ENCODE measurements at places on chromosomes 6 and 20.

- DNase-seq = no peak
Observed at GRCh38 chr6:32329141-32329540, 42.6 kb downstream of the TSBP1 start.

GRCh38 chr6:108277831-108278230 is 17.0 kb upstream of the SNX3 start:
- DNase-seq = no peak

- no peak for DNase-seq
Observed at GRCh38 chr6:132812756-132813172, 1.6 kb upstream of the RPS12 start.

- no peak for DNase-seq
Observed at GRCh38 chr6:154318721-154319120, 37.9 kb downstream of the IPCEF1 start.

GRCh38 chr20:57399587-57400155 is 8.5 kb downstream of the RBM38 start:
- DNase-seq = no peak

- no peak for DNase-seq
Observed at GRCh38 chr6:128367437-128367836, 153.0 kb downstream of the PTPRK start.

DNA sequence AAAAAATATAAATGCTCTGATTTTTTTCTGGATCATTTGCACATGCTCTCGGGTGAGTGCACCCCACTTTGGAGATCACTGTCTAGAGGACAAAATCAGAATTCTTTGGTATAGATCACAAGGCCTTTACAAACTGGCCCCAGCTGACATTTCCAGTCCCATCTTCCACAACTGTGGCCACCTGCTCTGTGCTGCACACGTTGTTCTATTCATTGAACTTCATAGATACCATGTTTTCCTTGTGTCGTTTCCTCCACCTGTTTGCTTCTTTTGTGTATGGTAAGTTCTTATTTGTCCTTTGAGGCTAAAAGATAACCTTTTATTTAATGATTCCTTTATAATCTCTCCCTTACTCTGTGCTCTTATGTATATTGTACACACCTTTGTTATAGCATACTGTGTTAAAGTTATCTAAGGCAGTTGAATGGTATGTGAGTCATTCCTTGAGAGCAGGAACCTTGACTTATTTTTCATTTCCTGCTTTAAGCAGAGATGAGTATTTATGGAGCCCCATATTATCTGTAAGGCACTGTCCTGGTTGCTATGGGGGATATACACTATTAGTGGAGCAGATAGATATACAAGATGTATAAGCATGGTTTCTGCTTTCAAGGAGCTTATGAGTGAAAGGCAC is 12.0 kb upstream of the SLC17A5 start:
- DNase-seq = no peak

DNA sequence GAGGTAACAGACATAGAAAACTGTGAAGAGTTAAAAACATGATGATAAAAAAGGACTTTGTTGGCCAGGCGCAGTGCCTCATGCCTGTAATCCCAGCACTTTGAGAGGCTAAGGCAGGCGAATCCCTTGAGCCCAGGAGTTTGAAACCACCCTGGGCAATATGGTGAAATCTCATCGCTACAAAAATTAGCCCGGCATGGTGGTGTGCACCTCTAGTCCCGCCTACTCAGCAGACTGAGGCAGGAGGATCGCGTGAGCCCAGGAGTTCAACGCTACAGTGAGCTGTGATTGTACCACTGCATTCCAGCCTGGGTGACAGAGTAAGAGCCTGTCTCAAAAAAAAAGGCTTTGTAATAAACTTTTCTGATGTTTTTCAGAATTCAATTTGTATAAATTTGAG is 60.1 kb downstream of the GFOD1 start:
- no peak for DNase-seq

DNA sequence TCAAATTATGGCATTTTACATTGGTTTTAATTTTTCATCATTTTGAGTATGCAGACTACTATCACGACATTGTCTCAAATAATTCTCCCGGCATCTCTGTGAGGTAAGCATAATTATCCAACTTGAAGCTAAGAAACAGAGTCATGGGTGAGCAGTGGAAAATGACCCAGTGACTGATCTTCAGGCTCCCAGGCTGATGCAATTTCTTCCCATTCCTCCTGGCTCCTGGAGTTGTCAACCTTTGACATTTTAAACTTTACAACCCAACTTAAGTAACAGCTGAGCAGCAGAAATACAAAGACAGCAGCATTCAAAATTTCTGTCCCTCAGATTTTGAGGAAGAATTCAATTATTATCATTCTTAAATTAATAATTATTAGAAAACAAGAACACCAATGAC is 13.7 kb upstream of the LAMA4 start:
- DNase-seq = no peak

DNA sequence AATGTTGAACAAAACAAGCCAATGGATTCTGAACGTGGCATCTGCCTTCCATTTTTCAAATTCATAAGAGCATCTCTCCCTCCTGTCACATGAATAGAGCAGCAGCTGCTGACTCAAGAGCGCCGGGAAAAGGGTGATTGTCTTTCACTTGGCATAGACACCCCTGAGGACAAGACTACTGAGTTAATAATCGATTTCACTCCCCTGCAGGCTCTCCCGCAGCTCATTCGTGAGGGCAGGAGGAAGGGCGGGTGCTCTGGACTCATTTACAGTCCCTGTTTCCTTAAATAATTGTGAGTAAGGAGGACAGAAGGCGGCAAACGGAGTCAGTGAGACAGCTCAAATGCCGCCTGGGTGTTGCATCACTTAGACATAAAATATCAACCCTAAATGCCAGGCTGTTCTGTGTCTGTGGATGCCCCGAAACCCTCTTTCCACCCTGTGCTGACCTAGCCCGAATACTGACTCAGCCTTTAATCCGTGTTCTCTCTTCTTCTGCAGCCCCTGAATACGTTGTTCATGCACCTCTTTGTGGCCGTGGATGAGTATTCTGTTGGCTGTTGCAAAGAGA is 21.6 kb downstream of the CFAP61 start:
- no peak for DNase-seq

- DNase-seq = no peak
Observed at GRCh38 chr6:126983779-126984178, 134.7 kb upstream of the RSPO3 start.

DNA sequence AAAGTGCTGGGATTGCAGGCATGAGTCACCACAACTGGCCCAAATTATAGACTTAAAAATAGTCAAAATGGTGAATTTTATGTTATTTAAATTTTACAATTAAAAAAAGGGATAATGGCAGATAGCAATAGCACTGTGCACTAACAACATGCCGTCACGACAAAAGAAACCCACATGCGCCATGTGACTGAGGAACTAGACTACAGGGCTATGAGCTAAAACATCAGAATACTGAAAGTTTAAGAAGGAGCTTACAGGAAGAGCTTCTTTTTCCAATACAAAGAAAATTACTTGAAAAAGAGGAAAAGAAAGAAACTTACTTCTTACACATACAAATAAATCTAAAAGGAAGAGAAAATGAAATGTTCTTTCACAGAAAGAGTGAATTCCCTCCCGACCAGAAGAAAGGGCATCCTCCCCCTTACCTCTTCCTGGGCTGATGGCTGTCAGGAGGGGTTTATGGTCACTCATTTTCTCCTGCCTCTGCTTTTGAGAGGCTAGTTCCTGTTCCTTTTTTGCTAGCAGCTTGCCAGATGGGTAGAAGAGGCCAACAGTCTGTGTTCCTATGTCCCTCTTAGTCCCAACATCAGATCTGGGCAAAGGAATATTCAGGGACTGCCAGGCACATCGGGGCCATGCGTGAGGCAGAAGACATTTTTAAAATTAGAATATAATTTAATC is 54.5 kb downstream of the DZANK1 start:
- DNase-seq = no peak

DNA sequence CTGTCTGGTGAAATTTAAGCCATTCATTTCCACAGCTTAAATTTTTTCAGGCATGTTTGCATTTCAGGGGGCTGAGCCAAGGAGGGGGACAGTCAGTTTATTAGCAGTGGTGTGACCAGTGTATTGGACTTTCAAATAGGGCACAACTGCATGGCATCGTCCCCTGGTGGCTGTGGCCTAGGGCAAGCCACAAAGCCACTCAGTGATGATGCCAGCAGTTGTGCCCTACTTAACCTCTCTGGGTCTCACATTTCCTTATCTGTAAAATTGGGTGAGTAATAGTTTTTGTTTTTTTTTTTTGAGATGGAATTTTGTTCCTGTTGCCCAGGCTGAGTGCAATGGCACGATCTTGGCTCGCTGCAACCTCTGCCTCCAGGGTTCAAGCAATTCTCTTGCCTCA is 48.0 kb downstream of the CDC5L start:
- no peak for DNase-seq

DNA sequence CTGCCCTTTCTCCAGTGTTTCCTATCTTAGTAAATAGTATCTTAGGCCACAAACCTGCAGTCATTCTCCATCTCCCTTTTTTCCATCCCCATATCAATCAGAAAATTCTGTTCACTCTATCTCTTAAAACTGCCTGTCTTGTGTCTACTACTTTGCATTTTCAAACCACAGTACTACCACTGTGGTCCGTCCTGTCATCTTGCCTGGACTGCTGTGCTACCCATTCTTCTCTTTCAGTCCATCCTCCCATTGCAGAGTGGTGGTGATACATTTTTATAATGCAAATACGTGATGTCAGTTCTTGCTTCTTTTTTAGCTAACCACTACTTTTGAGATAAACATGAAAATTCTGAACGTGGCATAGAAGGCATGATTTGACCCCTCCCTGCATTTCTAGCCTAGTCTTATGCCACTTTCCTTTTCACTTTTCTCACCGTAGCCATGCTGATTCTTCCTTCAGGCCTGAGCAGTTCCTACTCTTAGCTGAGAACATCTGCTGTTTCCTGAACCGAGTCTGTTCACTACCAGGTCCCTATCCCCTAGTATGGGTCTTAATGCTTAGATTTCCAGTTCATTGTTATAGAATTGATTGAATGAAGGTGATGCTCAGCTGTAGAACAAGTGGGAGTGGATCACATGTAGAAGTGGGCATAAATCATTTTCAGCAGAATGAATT is 13.8 kb downstream of the TBPL1 start:
- DNase-seq = no peak

GRCh38 chr6:170366248-170366960 is 59.8 kb downstream of the FAM120B start:
- no peak for DNase-seq

DNA sequence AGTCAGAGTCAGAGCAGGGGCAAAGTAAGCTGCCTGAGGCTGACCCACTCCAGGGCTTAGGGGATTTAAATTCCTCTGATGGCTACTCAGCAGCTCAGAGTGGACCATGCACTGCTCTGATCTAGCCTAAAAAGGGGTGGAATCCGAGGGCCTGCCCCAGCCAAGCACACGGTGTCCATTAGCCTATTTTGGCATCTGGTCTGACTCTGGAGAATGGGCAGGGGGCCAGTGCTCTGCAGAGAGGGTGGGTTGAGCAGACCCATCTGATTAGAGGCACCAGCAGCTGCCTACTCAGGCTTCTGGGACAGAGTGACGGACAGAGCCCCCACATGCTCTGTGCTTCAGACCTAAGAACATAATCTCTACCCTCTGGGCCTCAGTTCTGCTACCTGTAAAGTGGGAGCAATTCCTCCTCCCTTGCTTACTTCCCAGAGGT is 25.9 kb upstream of the TGM2 start:
- DNase-seq = no peak

DNA sequence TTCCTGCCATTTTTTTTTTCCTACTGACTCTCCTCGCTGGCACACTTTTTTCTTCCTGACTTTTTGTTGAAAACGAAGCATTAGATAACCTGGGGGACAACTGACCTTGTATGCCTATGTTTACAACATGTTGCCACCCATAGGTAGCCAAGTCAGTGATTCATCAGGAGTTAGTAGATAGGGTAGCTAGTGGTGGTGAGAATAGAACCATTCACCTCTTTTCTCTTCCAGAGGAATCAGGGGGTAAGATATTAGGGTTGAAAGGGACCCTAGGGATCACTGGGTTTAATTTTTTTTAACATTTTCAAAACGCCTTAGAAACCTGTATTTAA is 427.9 kb upstream of the FLRT3 start:
- DNase-seq = no peak

DNA sequence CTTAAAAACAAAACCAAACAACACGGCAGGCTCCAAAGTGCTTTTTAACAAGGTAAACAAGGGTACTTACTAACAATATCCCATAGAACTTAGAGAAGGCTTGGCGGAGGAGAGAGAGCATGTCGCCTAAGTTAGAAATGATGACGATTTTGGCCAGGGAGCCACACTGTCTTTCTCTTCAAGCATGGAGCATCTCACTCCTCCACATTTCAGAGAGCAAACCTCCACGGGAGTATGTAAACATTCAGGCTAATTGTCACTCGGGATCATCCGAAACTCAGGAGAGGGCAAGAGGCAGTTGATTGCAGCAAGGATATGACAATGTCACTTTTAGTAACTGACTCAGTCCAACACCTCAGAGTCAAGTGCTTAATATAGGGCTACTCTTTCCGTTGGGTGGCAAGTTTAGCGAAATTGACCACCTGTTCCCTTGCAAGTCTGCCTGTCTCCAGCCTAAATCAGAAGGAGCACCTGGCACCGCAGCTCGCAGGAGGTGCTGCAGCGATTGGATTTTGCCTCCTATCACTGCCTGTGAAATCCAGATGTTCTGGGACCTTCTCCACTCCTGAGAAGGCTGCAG is 65.8 kb upstream of the RPS6KA2 start:
- no peak for DNase-seq

DNA sequence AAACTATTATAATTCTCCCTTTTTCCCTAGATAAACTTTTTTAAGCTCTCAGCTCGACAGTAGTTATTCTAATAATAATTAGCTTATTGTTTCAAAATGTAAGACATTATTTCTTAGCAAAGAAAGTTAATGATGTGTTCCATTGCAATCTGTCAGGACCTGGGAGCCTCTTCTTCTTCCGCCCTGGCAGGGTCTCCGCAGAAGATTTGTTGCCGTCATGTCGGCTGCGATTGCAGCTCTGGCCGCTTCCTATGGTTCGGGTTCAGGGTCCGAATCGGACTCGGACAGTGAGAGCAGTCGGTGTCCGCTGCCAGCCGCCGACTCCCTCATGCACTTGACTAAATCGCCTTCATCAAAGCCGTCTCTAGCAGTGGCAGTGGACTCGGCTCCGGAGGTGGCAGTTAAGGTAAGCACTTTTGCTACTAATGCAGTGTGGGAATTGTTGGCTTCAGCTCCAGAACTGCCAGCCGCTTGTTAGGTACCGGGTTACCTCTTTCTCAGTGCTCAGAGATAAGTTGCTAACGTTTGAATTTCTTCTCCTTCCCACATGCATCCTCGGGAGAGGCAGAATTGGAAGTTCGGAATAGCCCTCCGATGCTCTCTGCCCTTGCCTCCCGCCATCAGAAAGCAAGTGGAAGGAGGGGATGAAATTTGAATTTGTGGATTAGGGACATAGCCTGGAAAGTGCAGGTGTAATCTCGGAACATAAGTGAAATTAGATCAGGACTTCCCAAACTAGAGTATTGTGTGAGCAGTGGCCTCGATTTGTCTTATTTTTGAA is at the start of gene CDC40:
Gene CDC40 (plus strand): TSS at position 200 of the 781 bp plus-strand sequence. CDS start 18 bp downstream, at position 218.
- no peak for DNase-seq
